ENCODE measurements at places on chromosomes 2 and 18. TPM values are rescaled to one million over a fixed set of nuclear protein-coding genes. Genes with fewer than 3 reads are reported as not detected.

DNA sequence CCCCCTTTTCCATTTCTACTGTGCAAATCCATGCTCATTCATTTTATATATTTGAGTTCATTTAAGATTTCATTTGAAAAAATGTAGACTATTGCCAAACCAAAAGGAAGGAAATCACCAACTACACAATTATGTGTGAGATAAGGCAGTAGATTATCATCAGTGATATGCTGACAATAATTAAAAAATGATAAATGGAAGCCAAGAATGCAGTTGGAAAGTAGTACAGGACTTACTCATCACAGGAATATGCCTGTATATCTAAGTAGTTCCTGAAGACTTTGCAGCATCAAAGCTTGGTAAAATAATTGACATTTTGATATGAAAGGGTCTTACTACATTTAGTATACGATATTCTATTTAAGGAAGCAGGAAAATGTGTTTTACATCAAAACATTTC lies 166.1 kb upstream of the OTX1 start:
- DNase-seq, result no peak

GRCh38 chr2:176080540-176081375 lies 3.0 kb downstream of the EVX2 start:
- no peak for DNase-seq

DNA sequence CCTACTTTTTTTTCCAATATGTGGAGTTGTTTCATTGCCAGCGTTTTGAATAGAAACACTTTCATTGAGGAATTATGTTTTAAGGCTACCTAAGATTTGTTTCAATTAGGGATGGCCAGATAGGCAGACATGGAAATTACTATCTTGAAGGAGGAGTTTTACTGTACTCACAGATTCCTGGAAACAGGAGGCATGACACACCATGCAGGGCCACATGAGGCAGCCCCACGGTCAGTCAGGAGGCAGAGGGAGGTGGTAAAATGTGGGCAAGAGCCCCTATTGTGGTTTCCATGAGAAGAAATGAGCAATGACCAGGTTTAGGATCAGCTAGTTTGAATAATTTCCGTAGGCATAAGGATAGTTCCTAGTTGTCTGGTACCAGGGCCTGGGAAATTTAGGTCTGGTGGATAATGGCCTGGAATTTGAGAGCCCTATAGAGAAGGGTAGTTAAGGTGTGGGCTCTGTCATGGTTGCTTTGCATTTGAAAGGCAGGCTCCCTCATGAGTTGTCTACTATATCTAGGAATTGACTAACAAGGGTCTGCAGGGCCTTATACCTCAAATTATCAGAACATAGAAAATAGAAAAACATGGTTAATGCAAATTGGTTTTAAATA lies 360.0 kb upstream of the KCNJ3 start:
- DNase-seq, result no peak

- DNase-seq, result no peak
These were observed 14.2 kb downstream of the GPATCH11 start for GRCh38 chr2:37098416-37099118.

GRCh38 chr2:187329586-187329985 lies 118.5 kb downstream of the CALCRL start:
- no peak for DNase-seq

DNA sequence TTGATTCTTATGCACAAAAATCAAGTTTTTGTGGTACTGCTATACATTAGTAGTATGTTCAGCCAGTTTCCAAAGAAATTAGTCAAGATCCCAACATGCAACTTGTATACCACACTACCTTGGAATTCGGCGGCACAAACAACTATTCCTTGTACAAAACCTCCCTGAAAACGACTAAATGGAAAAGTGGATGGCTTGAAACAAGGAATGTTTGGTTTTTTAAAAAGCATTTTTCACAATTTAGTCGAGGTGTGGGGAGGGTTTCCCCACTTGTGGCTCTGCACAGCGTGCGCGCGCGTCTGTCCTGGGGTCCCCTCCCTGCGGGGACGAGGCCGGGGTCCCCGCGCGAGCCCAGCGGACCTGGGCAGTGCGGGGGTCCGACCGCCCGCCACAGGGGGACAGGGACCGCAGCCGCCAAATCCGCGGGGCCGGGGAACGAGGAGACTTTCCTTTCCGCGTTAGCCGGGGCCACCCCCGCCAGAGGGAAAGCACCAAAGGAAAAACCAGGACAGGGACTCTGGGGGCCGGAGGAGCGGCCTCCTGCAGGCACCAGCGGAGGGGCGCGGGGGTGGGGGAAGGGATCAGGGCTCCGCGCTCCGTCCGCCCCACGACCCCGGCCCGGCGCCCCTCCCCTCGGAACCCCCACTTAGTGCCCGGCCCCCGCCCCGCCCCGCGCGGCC lies 534 bp upstream of the SOCS6 start:
- DNase-seq, result peak; percentile 24

LAMA3 gene
- 31.3 TPM for total RNA-seq

BCL2 gene
- 14.8 TPM for total RNA-seq

DNA sequence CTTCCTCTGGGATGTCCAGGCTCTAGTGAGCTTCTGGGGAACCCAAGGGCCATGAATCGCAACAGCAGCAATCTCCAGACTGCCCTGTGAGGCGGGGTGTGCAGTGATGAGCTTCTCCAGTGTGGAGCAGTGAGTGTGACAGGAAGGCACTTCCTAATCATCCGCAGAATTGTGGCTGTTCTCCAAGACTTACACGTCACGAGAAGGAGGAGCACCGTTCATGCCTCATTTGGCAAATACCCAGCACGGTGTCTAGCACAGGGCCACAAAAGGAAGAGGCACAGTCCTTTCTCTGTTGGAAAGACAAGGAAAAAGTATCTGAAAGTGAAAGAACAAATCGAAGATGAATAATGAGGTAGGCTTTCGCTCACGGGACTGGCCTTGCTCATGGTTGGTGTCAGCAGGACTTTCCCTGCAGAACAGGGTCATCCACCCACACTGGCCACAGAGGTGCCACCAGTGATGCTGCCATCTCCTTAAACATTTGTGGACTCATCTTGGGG lies 125.1 kb upstream of the HAAO start:
- DNase-seq, result no peak

- no peak for DNase-seq
These were observed 8.8 kb downstream of the TXNDC2 start for GRCh38 chr18:9894454-9895068.

DNA sequence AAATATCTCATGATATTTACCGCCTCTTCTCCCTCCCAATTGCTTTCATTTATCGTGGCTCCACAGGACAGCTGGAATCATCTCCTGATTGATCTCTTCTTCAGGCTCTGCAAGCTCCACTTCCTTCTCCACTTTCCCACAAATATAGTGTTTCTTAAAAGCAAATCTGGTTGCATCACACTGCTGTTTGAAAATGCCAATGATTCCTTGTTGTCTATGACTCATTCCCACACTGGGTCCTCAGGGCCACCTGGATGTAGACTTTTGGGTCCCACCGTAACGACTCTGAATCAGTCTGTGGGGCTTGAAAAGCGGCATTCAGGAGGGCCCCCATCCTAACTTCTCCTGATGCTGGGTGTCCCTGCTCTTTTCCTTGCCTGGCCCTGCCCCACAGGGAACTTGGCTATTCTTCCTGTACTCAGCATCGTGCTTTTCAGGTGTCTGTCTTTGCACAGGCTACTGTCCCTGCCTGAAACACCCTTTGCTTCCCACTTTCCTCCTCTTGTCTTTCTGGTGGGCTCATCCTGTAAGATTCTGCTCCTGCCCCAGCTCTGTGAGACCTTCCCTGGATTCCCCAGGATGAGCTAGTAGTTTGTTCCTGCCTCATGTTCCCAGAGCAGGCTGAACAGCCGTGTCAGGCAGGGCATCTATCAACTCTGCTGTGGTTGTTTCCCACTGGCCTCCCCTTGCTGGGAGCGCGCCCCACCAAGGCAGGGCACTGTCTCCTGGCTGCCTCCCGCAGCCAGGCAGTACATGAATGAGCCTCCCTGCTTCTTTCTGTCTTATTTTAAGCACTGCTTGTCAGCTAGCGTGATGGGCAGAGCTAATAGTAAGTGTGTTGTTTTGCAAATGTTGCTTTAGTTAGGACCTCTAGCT lies 111.9 kb downstream of the KCTD1 start:
- DNase-seq, result no peak

DLGAP1 gene
- total RNA-seq, result 42.2 TPM

- no peak for DNase-seq
These were observed 299.9 kb downstream of the ZEB2 start for GRCh38 chr2:144219979-144220378.

GRCh38 chr2:147101941-147102790 lies 742.7 kb upstream of the ACVR2A start:
- no peak for DNase-seq

GRB14 gene
- total RNA-seq, result 29.9 TPM

GRCh38 chr18:59715966-59716369 lies 18.7 kb upstream of the CCBE1 start:
- no peak for DNase-seq

- DNase-seq, result no peak
These were observed 28.0 kb upstream of the SMIM21 start for GRCh38 chr18:75455249-75456198.

CXCR4 gene
- 20.9 TPM for total RNA-seq

DNA sequence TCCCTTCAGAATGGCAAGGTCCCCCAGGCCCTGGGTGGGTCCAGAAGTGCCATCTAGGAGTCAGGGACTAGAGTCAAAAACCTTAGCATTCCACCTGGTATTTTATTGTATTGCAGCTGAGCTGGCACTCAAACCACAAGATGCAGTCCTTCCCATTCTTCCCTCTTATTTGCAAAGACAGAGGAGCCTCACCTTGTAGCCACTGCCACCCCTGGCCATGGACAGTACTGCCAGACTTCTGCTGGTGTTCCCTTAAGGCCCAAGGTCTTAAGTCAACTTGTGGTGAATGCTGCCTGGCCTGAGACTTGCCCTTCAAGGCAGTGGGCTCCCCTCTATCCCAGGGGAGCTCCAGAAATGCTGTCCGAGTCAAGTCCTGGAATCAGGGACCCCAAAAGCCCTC lies 6.9 kb downstream of the UGT1A10 start:
- DNase-seq, result no peak

- DNase-seq, result no peak
These were observed 16.9 kb upstream of the PAIP2B start for GRCh38 chr2:71243634-71244301.

GRCh38 chr2:8134985-8135682 lies 546.7 kb upstream of the ID2 start:
- DNase-seq, result no peak

DNA sequence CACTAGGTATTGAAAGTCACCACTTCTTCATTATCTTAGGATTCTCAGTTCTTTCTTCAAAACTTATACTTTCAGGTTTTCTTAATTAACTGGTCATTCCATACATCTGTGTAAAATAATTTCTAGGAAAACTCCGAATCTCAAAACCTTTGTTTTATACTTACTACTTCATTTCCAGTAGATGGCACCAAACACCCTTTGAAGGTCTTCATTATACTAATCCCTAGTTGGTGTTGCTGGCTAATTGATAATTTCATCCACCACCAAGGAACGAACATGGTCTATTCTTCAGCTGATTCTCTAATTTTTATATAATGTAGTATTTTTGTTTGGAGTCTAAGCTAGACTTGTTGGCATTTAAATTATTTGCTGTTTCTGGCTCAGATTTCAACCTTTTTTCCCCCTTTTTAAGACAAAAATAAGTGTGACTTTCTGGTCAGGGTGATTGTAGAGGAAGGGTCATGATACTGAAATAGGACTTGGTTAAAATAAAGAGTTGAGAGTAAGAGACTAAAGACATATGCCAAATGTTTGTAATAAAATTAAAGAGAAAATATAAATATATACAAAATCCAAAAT lies 2.8 kb upstream of the MXD1 start:
- peak; percentile 29 for DNase-seq

GRCh38 chr2:86065512-86065911 lies 40.2 kb downstream of the POLR1A start:
- DNase-seq, result no peak

SERPINB11 gene
- 10.3 TPM for total RNA-seq

DNA sequence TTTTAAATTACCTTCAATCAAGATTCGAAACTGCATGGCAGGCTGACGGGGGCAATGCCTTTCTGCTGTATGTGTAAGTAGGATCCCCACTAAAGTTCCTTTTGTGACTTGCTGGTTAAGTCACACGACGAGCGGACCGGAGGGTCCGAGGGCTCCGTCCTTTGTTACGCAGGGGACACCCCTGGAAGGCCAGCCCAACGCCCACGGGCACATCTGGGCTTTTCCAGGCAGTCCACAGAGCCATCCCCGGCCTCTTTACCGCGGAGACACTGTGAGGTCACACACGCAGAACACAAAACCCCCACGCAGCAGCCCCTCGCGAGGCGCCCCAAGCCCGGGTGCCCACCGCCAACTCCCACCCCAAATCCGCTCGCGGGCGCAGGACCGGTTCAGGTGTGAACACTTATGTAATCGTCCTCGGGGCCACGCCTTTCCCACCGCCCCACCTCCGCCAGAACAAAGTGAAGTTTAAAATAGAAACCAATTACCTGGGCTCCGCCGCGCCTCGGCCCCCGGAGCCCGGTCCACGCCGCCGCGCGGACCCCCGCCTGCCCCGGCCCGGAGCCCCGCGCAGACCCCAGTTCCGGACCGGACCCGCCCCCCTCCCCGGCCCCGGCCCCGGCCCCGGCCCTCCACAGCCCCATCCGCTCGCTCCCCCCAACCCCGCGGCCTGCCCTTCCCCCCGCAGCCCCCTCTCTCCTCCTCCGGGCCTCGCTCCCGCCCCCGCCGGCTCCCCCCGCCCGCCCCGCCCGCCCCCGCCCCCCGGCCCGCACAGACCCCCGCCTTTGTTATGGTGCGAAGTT lies 4.2 kb downstream of the ZNF516 start:
- DNase-seq, result peak; percentile 67

UGT1A4 gene
- total RNA-seq, result not detected

LRRC30 gene
- not detected for total RNA-seq

DNA sequence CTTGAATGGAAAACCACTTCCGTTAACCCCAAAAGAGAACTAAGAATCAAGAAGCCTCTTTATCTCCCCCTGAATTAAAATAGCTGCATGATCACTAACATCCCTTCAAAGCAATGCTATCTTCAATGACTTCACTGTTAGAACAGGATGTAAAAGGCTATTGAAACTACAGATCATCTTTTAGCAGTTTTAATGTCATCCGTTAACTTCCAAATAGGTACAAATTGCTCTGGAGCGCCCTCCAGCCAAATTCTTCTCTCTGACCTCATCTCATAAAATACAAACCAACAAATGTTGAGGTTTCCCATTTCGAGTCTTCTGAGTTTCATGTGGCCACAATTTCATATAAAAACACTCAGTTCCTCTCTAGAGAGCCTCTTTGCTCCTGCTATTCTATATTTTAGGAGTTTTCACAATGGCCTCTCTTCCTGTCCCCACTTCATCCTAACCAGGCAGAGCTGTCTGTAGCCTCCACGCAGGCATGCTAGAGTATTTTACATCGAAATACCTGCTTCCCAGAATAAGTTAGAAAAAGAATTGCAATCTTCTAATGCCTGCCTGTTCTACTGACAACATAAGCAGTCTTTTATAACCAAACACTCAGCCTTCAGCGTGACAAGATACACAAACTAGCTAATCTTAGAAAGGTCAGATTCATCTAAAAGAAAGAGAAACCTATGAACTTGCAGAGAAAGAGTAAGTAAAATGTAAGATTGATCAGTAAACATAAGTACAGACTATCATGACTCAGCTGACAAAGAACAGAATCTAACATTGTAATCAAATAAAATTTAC lies 37.9 kb downstream of the B4GALT6 start:
- no peak for DNase-seq

SH3BP4 gene
- total RNA-seq, result 86.7 TPM

- no peak for DNase-seq
These were observed 171.3 kb downstream of the TMEM18 start for GRCh38 chr2:505941-506340.
